ENCODE measurements at places on chromosomes 3 and 15.

DNA sequence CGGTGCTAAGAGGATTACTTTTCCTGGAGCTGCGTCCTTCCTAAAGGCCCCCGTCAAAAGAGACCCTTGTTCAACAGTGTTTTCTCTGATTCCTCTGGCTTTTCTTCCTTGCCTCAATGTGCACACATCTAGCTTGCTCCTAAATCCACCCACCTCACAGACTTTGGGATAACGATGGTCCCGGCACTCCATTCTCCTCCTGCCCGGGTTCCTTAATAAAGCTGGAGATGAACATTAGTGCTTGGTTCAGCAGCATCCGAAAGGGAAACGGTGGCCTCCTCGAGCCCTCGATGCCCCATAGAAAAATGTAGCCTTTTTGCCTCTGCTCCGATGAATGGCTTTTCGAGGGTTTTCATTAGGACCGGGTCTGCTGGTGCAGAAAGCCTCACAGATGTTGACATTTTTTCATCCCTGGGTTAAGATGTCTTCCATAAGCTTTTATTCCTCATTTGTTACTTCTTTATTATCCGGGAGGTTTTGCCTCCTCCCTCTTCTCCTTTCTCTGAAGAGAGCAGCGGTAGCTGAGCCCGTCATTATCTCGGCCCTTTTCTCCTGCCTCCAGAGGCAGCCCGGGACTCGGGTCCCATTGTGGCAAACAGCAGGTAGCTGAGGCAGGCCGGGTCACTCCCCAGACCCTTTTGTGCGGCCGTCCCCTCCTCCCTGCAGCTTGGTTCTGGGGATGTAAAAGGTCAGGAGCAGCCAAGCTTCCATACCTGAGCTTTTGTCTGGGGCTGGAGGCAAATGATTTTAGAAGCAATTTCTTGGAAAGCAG, 64.6 kb downstream of the CPN2 start:
- DNase-seq: no peak

GRCh38 chr15:53808058-53808706, 48.7 kb upstream of the WDR72 start:
- DNase-seq: no peak

GRCh38 chr3:62546266-62546665, 172.9 kb upstream of the FEZF2 start:
- no peak for DNase-seq

DNA sequence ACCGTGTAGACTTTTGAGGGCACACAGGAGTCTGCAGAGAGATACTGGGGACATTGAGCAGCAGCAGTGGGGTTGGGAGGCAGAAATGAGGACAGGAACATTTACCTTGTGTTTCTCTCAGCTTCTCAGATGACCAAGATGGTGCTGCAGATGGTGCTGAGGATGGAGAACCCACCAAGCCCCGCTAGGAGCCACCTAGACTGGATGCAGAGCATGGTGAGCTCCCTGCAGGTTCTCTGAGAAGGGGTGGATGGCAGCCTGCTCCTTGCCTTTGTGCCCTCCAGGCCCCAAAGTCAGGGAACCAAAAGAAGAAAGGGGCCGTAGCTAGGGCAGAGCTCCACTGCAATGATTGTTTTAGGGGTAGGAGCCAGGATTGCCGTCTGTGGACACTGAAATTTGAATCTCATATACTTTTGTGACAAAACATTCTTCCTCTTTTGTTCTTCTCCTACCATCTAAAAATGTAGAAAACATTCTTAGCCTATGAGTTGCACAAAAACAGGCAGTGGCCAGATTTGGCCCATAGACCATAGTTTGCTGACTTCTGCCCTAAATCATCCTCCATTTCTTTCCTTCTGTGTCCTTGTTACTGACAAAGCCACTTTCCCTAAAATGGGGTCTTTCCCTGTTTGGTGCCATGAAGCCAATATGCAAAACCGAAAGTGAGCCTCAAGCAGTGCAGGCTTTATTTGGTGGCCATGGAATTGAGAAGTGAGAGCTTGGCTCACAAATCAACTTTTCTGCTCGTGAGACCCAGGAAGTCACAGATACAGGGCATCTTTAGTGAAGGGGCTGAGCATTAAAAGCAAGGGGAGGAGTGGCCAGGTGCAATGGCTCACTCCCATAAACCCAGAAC, 11.9 kb upstream of the MUC20 start:
- no peak for DNase-seq

DNA sequence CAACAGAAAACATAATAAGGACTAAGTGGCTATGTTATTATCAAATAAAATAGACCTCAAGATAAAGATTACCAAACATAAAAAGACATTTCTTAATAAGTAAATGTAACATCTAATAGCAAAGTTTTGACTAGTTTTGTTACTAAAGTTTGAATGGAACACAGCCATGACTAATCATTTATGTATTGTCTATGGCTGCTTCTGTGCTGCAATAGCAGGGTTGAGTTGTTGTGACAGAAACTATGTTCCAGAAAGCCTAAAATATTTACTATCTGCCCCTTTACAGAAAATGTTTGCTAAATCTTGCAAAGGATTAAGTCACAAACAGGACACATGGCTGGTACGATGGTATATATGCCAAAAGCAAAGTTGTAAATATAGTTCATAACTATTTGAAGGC, 37.9 kb upstream of the MYH15 start:
- DNase-seq: no peak

DNA sequence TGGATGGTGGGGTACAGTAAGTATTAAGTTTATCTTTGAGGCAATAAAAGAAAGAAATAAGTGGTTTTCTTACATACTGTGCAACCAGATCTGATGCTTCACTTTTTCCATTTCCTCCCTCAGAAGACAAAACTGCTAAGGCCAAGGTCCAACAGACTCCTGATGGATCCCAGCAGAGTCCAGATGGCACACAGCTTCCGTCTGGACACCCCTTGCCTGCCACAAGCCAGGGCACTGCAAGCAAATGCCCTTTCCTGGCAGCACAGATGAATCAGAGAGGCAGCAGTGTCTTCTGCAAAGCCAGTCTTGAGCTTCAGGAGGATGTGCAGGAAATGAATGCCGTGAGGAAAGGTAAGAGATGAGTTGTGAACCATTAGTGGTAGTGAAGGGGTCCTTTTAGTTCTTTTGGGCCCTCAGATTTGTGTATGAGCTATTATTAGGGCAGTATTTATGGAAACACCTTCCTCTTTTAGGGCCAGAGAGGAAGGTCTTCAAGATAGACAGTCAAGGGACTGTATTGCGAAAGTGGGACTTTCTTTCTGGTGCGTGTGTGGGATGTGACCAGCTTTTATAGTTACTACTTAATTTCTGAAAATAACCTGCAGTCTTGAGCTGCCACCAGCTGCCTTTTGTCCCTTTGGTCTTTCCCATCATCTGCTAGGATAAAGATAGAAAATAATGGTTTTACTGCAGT, 4.6 kb downstream of the ALAS1 start:
- no peak for DNase-seq

DNA sequence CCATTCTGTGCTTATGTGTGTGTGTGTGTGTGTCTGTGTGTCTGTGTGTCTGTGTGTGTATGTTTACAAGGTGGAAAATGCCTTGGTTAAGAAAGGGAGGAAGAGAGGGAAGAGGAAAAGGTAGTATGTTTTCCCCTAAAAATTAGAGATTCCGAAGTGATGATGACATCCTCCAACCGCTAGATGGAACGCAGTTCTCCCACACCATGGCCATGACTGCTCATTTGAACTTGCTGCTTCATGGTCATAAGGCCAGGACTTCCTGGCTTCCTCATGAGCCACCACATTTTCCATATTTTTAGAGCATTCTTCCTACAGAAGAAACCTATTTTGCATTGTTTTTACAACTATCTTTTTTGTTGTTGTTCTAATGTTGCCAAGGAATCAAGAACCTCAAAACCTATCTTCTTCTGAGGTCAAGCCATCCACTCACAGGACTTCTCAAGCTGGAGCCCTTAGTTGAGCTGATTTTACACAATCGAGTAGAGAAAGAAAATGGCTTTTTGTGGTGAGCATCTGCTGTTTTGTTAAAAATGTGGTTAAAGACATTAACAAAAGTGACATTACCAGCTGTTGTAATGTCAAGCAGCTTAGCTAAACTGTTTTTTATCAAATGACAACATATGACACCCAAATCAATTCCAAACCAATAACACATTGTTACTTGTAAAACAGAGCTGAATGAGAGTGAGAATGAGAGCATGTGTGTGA, 1091.0 kb downstream of the FHIT start:
- no peak for DNase-seq

DNA sequence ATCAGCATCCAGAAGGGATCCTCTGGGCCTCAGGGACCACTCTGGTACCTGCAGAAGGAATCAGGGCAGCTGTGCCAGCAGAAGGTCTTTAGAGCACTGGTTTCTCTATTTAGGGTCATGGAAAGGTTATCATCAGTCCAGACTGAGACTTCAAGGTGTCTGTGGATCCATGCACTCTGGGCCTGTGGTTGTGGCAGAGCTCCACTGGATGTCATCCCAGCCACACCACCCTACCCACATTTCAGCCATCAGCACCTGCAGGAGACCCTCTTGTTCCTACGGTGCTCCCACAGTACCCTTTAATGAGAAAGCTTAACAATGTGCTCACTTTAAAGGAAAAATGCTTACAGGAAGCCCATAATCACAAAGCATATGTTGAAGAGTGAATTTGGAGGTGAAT, 603.4 kb upstream of the CCDC54 start:
- no peak for DNase-seq

GRCh38 chr3:37779289-37780152, 82.2 kb upstream of the CTDSPL start:
- DNase-seq: no peak

DNA sequence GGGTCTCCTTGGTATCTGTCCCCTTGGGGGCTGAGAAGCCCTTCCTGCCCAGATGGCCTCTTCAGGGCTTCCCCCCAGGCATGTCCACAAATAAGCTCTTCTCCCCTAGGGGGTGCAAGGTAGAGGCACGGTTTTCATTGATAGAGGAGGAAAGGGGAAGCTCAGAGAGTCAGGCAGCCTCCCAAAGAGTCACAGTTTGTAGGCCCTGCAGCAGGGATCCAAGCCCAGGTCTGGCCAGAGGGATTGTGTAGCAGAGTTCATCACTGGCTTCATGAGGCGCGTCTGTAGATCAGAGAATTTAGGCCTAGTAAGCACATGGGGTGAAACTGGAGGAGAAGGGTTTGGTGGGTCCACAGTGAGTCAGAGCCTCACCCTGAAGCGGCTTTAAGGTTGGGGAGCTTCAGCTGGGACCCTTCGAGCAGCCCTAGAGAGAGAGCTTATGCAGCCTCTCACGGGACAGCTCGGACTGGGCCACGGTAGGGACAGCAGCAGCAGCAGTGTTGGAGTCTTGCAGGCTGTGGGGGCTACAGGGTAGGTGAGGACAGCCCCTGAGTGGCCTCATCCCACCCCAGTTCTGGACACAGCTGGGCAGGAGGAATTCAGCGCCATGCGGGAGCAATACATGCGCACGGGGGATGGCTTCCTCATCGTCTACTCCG, 37.5 kb upstream of the ESYT3 start:
- DNase-seq: no peak

DNA sequence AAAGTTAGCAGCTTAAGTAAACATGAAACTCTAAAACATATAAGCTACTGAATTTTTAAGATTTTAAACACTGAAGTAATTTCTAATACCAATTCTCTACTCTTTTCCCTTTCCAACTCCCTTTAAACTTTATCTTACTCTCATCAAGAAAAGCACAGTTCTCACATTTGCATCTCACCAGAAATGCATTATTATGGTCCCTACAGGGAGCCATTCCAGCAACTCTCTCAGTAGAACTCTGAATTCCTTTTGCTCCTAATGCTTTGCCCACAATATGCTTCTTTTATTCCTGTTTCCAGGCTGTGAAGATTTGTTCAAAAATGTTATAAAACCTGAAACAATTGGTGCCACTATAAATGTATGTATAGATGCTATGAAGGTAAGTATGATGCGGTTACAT, 83.4 kb downstream of the TFDP2 start:
- no peak for DNase-seq

DNA sequence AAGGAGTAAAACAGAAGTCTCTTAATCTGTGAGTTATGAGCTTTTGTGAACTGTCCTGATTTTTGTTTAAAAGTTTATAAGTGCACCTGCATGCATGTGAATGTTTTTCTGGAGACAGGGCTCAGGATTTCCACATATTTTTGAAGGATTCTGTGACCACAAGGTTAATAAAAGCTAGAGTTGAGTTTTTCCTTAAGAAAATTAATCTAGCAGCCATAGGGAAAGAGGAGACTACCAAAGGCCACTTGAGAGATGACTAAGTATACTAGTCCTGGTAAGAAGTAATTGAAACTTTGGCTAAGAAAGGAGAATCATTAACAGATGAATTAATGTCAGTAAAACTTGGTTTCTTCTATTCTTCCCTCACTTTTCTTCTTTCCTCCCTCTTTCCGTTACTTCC, 176.8 kb upstream of the EPHA3 start:
- no peak for DNase-seq

- DNase-seq: no peak
These were observed 76.6 kb upstream of the CFAP20DC start for GRCh38 chr3:59126446-59126845.

DNA sequence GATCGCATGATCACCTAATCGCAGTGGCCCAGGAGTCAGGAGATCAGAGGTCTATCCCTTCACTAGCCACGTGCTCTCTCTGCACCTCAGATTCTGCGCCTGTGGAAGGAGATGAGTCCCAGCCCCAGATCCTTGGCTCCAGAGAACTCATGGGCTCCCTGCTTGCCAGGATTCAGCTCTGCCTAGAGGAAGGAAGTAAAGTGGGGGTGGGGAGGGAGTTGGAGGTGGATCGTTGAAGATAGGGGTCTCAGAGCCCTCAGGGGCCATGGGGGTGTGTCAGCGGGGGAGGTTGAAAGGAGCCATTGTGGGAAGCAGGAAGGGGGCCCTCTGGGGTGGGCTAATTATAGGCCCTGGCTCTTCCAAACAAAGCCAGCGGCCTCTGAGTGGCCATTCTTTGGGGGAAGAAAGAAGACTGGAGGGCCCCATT, 11.3 kb upstream of the STRA6 start:
- DNase-seq: no peak

GRCh38 chr3:194133661-194134230, 2.2 kb upstream of the HES1 start:
- DNase-seq: no peak

DNA sequence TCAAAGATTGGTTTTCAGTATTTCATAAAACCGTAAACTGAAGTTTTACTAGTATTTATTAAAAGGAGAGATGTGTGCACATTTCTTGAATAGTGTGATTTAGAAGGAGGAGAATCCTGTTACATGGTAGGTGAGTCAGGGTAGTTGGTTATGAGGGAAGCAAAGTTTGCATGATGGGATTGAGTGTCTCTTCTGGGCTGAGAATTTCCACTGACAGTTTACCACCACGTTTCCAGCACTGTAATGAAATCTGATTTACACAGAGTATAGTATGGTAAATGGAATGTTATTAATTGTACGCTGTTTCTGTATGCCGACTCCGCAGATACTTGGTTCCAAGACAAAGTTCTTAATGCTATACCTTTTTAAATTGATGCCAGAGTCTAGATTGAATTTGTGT, 1.6 kb downstream of the NECTIN3 start:
- no peak for DNase-seq

GRCh38 chr3:145519398-145520047, 641.5 kb downstream of the PLOD2 start:
- DNase-seq: no peak
